ENCODE measurements at places on chromosomes 12 and 14.

DNA sequence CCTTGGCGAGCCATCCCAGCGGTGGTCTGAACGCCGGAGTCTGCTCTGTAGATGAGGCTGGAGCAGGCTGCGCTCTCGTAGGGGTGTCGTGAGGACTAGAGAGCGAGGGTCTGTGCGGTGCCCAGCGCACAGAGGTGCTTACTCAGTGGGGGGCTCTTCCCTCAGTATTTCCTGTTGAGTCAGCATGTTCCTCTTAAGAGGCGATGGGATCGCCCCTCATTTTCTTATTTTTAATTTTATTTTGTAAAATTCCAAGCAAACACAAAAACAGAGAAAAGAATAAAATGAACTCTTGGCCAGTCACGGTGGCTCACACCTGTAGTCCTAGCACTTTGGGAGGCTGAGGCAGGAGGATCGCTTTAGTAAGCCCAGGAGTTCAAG lies 40.8 kb upstream of the BCL7A start:
- no peak for DNase-seq

DNA sequence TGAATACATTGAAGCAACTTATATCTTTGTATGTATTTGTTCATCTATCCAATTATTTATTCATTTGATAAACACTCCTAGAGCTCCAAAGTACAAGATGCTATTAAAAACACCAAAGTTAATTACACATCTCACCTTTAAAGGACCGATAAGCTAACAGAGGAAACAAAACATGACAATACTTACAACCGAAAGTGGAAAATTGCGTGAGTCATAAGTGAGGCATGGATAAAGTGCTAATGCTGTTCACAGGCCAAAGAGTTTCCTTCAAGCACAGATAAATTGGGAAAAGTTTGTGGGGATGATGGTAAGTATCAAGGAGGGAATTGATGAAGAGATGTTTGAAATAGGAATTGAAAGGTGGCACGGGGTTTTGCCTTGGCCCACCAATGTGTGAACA lies 172.8 kb upstream of the KITLG start:
- no peak for DNase-seq

DNA sequence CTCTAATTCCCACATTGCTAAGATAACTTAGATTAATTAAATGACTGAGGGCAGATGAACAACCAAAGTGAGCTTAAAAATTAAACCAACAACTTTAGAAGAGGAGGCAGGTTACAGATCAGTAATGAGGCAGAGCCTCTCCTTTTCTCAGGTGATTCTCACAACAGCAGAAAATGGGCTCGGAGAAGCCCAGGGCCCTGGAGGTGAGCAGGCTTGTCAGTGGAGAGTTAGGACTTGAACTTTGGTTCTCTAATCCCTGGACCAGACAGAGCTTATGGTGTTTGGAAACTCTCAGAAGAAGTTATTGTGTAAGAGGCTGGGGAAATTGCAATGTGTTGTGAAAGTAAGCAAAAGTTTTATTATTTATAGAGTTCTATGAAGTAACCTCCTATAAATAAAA lies 2.8 kb downstream of the TRHDE start:
- DNase-seq, result no peak

DNA sequence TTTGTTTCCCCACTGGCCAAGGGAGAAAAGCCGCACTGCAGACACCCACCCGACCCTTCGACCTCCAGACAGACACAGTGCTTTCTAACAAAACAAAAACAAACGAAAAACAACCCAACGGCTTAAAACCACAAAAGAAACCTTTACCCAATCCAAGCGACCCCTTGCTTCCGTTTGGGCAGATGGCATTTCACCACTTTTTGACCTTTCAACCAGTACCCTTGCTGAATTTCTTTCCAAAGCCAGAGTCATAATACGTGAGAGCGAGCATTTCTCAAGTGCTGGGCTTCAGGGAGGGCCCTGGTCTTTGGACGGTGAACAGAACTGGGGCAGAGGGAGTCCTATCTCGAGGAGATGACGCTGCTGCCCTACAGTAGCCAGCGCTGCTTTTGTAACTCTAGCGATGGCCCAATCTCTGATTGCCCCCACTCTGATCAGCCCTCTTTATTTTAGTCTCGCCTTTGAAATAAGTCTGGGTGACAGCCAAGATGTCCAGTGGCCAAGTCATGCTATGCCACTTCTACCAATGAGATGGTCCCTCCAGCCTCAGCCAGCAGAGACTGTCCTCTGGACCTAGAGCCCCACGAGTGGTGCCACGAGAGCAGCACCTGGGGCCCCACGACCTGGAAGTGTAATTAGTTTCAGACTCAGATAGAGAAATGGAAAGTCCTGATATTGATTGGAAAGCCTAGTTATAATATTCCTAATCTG lies 21.9 kb upstream of the ADIPOR2 start:
- DNase-seq, result no peak

DNA sequence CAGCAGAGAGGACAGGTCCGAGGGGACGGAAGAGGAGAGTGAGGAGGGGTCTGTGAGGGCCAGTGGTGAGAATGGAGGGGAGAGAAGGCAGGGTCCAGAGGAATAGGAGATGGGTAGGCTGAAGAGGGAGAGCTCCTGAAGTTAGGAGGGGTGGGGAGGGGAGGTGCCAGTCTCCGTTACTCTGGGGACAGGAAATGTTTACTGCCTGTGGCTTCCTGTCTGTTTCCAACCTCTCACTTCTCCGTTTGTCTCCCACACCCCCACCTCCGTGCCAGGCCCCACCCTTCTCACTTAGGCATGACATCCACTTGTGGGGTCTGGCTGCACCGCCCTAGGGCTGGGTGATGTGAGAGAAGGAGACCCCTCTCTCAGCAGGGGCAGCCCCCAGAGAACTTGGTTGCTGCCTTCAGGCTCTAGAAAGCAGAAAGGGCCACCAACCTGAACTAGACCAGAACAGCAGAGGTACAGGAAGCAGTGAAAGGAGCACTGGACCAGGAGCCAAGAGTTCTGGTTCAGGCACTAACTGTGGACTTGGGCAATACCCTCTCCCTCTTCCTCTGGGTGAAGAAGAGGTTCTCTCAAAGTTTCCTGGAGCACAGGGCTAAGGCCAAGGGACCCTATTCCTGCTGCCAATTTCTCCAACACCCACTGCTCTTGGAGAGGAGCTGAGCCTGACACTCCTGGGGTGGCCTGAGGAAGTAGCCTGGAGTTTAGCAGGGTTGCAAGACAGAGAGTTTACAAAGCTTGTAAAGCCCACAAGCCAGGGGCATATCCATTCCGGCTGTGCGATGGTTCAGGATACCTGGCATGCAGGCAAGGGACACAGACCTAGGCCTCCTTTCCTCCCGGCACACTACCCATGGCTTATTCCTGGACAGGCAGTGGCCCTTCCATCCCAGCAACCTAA lies 5.5 kb downstream of the ITGA5 start:
- no peak for DNase-seq
